IPS-NIHi11 (cell line): ENCODE measurements at places on chromosomes 1 and 21.

GRCh38 chr1:65924471-65924870 is 131.8 kb downstream of the PDE4B start:
- DNase-seq, result no peak

DNA sequence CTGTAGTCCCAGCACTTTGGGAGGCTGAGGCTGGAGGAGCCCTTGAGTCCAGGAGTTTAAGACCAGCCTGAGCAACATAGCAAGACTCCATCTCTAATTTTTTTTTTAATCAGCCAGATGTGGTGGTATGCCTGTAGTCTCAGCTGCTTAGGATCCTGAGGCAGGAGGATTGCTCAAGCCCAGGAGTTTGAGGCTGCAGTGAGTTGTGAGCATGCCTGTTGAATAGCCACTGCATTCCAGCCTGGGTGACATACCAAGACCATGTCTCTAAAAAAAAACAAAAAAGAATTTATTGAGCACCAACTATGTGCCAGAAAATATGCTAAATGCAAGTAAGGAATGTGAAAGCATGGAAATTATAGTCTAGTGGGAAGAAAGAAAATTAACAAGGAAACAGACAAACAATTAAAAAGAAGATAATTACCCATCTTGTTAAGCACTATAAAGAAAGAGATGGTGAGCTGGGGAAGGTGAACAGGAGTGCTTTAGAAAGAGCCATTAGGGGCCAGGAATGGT is 104.0 kb upstream of the ZNF678 start:
- no peak for DNase-seq

DNA sequence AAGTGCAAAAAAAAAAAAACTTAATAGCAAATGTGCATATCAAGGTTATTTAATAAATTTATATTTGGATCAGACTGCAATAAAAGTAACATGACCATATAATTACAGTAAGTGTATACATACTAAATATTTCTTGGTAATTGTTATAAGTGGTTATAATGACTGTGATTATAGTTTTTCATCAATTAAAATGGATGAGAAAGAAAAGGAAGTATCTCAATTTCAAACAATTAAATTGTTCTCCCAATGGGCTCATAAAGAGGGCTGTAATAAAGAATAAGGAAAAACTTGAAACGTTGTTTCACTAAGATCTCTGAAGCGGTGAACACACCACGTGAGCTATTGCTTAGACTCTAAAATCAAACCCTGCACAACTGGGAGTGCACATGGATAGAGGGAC is 104.1 kb downstream of the CDC42BPA start:
- DNase-seq, result no peak

- no peak for DNase-seq
These were observed 19.5 kb downstream of the TGFBR3 start for GRCh38 chr1:91866425-91866824.
